ENCODE measurements at places on chromosomes 3 and 15.

DNA sequence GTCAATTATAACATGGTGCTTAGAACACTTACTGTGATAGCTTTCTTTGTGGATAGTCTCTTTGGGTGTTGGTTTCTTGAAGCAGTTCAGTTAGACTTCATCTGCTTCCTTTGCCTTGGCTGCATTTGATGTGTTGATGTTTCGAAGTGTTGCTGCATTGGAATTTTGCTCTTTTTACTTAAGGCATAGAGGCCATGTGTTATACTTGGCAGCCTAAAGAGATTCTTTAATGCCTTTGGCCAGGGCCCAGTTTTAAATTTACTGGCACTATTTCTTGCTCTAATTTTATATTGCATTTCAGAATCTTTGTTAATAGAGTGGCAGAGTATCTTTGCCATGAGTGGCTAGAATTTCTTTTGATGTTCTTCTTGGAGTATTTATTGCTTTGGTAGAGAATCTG lies 21.2 kb downstream of the NR1D2 start:
- DNase-seq = no peak

DNA sequence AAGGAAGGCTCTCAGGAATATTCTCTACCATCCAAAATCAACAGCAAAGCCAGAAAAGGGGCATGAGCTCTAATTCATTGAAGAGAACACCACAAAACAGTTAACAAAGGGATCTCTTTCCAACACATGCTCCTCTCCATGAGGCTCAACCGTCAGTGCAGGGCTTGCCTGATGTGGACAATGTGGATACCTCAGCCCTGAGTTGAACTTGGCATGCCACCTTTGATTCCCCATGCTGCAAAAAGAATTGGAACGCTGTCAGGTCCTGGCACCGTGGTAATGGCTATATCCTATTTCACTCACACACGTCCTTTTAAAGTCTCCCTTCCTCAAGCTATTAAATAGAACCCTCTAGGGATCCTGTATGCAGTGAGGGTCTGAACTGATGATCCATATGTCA lies 30.7 kb upstream of the IP6K2 start:
- no peak for DNase-seq

- DNase-seq = no peak
Measured at GRCh38 chr15:82944821-82945220, 7.7 kb downstream of the HOMER2 start.

DNA sequence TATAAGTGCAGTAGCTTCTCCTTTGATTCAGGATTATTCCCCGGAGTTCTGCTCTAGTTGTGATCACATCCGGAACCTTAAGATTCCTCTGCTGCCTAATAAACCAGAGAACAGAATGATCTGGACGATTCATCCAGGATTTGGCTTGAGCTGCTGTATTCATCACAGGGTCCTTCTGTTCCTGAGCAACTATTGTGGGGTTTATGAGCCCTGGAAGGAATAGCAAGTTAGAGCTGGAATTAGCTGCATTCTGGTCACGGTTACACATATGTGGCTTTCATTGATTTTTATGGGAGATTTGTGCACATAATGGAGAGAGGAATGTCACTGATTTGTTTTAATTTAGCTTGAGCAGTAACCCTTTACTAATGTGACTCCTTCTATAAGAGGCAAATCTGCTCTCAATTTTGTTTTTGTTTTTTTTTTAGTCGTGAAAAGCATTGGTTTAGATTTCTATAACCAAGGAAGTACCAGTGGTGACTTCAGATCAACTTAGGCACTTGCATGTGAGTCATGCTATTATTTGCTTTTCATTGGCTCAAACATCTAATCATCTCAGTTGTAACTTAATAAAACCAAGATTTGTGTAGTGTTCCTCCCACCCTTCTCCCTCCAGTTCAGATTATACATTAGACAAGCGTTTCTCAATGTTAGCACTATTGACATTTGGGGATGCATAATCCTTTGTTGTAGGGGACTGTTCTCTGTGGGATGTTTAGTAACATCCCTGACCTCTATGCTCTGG lies 148.5 kb downstream of the OTOL1 start:
- DNase-seq = no peak

- DNase-seq = no peak
Measured at GRCh38 chr15:52791776-52792175, 1.6 kb upstream of the ONECUT1 start.

GRCh38 chr15:91879158-91879557 lies 25.6 kb downstream of the SLCO3A1 start:
- DNase-seq = no peak

DNA sequence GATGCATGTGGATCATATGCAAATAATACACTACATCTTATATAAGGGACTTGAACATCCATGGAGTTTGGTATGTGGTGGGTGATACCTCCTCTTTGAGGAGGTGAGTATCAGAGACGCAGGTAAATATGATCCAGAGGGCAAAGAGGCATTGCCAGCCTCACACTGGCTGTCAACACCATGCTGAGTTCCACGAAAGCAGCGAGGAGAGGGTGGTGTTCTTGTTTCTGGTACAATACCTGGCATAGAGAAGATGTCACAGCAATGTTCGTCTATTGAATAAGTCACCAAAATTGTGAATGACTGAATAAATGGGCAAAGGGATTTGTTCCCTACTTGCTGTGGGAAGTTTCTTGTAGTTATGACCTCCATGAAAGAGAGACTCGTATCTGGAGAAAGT lies 182.2 kb downstream of the SNRPN start:
- no peak for DNase-seq

- DNase-seq = no peak
Measured at GRCh38 chr3:8552223-8552762, 50.7 kb downstream of the LMCD1 start.

DNA sequence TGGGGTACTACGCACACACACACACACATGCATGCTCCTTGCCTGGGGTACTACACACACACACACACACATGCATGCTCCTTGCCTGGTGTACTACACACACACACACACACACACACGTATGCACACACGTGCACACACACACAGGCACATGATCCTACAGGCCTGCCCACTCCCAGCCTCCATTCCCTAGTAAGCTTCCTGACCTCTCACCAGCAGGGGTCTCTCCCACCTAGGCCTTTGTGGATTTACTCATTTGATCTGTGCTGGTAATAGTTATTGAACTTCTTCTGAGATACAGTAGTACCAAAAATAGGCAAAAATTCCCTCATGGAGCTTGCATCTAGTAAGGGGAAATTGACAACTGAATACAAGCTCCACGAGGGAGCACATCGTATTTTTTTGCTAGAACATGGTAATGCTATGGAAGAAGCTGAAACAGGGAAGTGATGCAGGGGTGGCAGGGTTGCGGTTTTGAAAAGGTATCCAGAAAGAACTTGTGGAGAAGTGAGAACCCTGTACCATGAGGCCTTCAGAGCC lies 19.1 kb downstream of the TTC21A start:
- DNase-seq = no peak

- DNase-seq = peak; percentile 6
Measured at GRCh38 chr3:144948711-144949110, 977.1 kb downstream of the DIPK2A start.

- no peak for DNase-seq
Measured at GRCh38 chr3:194001728-194002459, 134.1 kb upstream of the HES1 start.

DNA sequence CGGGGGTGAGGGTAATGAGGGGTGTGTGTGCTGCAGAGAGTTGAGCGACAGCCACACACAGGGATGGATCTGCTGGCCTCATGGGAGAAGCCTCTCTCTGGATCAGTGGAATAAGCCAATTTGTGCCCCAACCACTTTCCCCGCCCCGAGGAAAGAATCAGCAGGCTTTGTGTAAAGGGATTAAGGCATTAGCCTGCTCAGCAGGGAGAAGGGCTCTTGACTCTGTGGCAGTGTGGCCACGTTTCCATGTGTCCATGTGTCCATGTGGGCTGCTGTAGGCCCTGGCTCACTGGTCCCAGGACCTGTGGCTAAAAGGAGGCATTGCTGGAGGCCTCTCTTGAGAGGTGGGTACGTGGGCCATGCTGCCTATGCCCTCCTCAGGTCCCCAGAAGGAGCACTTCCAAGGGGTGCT lies 104.7 kb downstream of the HMG20A start:
- DNase-seq = no peak

- DNase-seq = no peak
Measured at GRCh38 chr3:30226601-30227151, 379.7 kb upstream of the TGFBR2 start.

- no peak for DNase-seq
Measured at GRCh38 chr3:138670407-138670806, 61.8 kb downstream of the FAIM start.

GRCh38 chr3:87494264-87494663 lies 217.9 kb upstream of the POU1F1 start:
- DNase-seq = no peak

- no peak for DNase-seq
Measured at GRCh38 chr3:26920646-26921478, 298.3 kb downstream of the LRRC3B start.

DNA sequence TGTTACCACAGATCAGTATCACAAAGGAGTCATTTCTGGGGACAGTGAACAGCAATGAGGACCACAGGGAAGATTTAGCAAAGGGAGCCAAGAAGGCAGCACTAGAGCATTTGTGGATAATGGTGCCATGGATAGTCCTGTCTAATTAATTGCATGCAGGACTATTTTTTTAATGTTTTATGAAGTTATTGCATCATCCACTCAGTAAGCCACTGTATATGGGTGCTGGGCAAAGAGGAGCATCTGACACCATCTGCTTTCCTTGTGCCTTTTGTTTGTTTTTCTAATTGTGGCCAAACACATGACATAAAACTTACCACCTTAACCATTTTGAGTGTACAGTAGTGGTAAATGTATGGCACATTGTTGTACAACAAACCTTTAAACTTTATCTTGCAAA lies 301.1 kb upstream of the LRRFIP2 start:
- no peak for DNase-seq

- no peak for DNase-seq
Measured at GRCh38 chr3:15443826-15444524, 16.6 kb downstream of the EAF1 start.

DNA sequence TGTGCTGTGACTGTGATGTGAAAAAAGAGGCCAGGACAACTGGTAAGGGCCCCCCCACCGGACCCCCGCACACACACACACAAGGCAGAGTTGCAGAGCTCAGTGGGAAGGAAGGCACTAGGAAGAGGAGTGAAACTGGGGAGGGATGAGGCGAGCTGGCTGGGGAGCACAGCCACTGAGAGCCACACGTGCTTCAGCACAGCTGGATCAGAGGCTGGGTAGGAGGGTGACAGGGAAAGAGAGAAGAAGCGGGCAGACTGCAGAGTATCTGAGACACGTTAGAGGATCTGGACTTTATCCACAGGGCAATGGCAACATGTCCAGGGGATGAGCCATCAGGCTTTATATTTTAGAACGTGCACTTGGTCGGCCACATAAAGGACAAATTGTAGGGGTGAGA lies 38.0 kb upstream of the TKT start:
- no peak for DNase-seq

DNA sequence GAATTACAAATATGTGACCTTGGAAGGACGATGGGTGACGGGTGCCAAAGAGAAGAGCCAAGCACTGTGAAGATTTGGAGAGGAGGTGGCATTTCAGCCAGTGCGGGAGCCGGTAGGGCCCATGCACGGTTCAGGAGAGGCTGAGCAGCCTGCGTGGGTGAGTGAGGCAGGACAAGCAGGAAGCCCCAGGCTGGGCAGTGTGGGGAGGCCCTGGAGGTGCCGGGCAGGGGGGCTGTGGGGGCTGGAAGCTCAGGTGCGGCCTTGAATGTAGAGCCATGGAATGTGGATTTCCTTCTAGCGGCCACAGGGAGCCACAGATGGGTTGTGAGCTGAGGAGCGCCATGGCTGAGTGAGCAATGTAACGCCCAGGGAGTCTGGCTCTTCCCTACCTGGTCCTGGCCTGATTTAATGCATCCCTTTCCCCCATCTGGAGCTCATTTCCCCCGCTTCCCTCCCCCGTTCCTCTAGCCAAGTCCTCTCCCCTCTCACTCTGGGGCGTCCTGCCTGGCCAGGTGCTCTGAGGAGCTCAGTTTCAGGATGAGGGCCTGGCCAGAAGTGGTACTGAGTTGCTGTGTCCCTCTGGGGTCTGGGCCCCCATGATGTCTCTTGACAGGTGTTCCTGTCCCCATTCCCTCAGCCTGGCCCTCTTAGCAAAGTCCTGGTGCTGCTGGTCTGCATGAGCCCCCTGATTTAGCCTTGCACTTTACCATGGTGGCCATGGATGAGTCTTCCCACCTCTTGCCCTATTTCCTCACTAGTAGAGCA lies 41.8 kb upstream of the IQSEC1 start:
- DNase-seq = no peak

- no peak for DNase-seq
Measured at GRCh38 chr15:79834495-79834894, 62.3 kb downstream of the MTHFS start.

DNA sequence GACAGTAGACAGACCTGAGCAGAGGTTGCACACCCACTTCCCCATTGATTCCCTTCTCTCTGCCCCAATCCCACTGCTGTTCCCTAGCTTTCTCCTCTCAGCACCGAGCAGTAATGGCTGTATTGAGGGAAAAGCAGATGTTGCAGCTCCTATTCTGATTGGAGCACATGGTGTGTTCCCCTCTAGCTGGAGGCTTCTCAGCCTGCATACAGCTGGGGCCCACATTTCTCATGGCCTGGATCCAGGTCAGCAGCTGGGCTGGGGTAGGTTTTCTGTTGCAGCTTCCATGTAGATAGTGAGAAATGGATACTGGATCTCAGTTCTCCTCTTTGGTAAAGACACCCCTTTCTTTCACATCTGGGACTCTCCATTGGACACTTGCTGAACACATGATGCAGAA lies 50.1 kb downstream of the RYR3 start:
- DNase-seq = no peak

DNA sequence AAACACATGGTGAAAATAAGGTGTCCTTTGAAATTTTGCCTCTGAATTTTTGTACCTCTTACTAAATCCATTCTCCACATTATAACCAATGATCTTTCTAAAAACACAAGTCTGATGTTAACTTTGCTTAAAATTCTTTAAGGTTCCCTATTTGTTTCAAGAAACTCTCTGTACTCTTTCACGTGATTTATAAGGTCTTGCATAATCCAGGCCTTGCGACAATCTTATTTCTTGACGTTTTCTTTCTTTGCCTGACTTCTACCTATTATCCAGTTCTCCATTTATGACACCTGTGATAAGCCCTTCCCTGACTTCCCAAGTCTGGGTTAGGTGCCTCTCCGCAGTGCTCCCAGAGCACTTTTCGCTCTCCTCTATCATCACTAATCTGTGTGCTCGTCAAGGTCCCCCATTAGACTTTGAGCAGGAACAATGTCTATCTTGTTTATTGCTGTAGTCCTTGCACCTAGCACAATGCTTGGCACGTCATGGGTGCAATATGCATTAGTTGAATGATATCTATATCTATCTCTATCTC lies 24.3 kb upstream of the KPNA1 start:
- no peak for DNase-seq

GRCh38 chr3:122100591-122101463 lies 45.7 kb downstream of the CD86 start:
- DNase-seq = no peak

Data from NCI-H1930 (cell line).